Lower leg skin (tissue), 4 donors: ENCODE measurements at places on chromosomes 6 and 20. TPM values are rescaled to one million over a fixed set of nuclear protein-coding genes. Genes with fewer than 3 reads are reported as not detected.

Gene OR12D3
- not detected for total RNA-seq

Gene SLC22A3
- total RNA-seq: 12.8 TPM

Gene TCF19
- 18.9 TPM for total RNA-seq

Gene HSPA1L
- 1.3 TPM for total RNA-seq

Gene SLC23A2
- total RNA-seq: 9.8 TPM

Gene PMEPA1
- 4.3 TPM for total RNA-seq

Gene FBXO5
- 4.5 TPM for total RNA-seq

Gene GPR63
- 0.62 TPM for total RNA-seq

- DNase-seq: no peak
Measured at GRCh38 chr20:33092361-33092760, 12.9 kb downstream of the BPIFB4 start.

DNA sequence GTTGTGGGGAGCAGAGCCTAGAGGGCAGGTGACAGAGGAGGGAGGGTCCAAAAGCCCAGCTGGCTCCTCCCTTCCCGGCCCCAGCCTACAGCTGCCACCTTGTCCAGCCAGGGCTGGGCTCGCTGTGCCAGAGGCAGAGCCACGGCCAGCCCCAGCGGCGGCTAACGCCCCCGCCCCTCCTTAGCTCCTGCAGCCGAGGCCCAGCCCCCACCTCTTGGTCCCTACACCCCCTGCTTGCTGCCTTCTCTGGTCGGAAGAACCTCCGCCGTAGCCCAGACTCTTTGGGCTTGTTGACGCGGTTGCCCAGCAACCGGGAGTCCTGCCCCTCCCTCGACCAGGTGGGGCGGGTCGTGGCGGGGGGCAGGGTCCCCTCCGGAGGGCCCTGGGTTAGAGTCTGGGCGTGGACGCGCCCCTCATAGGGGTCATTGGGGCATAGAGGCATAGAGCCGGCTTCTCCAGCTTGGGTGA, 521 bp upstream of the LKAAEAR1 start:
- no peak for DNase-seq

DNA sequence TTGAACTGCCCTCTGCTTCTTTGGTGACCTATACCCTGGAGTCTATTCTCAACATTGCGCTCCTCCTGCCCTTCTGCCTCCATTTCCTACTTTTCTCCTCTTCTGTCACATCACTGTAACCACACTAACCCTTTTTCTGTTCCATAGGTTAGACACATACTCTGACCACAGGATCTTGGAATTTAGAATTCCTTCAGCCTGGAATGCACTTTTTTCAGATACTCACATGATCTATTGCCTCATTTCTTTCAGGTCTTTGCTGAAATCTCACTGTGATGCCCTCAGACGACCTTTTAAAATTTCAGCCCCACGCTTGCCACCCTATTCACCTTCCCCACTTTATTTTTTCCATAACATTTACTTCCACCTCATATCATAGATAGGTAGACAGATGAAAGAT, 5.1 kb downstream of the VNN1 start:
- DNase-seq: no peak

DNA sequence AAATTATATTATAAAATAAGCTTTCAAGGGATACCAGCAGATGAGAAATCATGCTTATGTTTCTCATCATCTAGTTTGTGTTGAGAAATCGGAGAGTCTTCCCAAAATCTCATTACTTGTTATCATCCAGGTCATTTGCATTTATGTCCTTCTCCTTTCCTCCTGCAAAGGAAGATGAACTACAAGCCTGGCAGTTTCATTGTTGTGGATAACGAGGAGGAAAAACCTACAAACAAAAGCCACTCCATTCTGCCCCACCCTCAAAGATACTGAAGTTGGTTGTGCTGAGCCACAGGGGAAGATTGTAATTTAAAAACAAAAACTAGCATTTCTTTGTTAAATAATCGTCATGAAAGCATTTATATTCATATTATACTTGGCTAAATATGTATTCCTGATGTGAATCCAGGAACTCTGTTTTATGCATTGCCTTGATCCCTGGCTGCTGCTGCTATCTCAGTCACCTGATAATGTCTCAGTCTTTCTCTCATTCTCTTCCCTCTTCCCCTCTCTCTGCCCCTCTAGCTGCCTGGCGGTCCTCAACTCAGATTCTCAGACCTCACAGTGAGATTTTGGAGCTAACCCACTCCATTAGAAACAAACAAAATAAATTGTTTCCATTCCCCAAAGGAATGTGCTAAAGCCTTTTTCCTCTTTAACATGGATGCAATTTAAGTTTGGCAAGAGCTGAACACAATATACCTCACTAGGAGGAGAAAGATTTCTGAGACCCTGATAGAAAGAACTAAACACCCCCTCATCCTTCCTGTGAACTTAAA, 185.3 kb downstream of the ADAT2 start:
- no peak for DNase-seq

DNA sequence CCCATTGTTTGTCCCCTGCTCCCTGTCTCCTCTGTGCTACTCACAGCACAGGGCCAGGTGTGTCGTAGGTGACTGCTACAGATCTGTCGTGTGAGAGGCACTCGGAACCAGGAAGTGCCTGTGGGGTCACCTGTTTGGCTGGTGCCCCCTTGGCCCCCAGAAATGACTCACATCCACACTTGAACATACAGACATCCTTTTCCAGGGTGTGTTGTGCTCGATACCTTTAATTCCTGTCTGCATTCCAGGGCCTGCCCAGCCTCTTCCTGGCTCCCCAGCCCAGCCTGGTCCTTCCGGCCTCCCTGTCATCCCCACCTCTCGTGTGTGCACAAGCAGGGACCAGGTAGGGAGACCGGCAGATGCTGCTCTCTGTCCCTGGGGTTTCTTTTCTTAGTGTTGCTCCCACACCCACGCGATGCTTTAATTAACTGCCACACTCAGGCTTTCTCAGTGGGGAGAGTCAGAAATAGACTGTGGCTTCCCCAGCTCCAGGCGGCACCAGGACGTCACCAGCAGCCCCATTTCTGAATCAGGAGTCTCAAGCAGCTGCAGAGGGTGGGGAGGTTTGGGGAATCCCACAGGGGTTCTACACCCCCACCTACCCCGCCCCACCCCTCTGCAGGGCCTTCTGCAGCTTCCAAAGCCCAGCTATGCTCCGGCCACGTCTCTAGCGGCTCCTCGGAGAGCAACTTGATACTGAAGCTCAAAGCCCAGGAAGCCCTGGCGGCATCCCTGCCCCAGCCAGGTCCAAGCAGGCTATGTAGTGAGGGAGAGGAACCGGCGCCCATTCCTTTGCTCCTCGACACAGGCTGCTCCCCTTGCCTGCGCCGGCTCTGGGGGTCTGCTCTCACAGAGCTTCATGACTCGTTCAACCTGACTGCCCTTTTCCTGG, 102.2 kb downstream of the SYCP2 start:
- no peak for DNase-seq

DNA sequence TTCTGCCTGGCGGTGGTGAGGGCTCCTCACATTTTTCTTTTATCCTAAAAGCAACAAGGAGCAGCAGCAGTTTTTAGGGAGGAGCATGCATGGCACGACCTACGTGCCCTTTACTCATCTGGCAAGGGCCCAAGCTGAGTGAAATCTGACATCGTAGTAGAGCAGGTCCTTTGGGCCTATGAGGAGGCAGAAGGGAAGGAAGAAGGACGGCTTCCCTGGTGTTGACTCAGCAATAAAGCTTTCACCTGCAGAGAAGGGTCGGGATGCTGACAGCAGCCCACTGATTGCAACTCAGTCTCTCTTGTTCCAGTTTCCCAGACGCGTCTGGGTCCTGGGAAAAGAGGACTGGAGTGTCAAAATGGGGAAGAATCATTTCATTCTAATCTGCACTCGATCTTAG, 409.1 kb upstream of the AGPAT4 start:
- DNase-seq: no peak

DNA sequence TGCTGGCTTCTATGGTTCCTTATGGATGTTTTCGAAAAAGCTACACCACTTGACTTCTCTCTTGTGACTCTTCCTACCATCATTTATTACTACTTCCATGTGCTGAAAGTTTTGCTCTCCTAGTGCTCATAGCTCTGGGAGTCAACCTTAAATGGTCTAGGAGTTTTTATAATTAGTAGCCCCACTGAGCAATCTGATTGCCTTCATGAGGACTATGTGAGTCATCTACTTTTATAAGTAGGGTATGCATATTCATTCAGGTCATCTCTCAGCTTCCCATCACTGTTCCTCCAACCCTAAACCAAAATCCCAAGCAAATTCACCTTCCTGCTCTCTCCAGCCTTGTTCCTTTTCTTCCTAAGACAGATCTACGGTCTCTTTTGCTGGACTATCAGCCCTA, 17.4 kb upstream of the FAXC start:
- no peak for DNase-seq

- no peak for DNase-seq
Measured at GRCh38 chr6:43851204-43851865, 81.3 kb downstream of the VEGFA start.

- DNase-seq: no peak
Measured at GRCh38 chr20:20465252-20465651, 97.3 kb downstream of the INSM1 start.

DNA sequence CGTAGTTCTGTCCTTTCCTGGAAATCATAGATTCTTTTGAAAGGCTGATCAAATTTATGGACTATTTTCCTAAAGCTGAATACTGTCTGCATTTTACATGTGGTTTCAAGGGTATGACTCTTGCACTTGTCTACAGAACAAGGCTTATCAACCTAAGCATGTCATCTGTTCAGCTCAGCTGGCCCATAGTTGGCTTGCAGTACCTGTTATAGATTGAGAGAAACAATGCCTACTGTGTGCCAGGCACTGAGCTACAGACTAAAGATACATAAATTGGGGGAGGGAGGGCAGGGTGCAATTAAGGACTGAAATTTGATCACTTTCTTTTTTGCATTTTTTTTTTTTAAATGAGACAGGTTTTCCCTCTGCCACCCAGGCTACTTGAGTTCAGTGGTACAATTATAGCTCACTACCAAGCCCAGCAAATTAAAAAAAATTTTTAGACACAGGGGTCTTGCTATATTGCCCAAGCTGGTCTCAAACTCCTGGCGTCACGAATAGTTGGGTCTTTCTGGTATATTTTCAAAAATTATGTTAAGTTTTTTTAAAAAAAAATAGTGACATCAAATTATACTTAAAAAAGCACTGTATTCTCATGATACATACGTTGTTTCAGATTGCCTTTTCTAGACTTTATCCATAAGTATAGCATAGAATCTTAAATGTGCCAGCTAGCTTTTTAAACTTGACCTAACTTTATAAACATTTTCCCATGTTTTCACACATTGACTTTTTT, 52.2 kb downstream of the RREB1 start:
- DNase-seq: no peak

DNA sequence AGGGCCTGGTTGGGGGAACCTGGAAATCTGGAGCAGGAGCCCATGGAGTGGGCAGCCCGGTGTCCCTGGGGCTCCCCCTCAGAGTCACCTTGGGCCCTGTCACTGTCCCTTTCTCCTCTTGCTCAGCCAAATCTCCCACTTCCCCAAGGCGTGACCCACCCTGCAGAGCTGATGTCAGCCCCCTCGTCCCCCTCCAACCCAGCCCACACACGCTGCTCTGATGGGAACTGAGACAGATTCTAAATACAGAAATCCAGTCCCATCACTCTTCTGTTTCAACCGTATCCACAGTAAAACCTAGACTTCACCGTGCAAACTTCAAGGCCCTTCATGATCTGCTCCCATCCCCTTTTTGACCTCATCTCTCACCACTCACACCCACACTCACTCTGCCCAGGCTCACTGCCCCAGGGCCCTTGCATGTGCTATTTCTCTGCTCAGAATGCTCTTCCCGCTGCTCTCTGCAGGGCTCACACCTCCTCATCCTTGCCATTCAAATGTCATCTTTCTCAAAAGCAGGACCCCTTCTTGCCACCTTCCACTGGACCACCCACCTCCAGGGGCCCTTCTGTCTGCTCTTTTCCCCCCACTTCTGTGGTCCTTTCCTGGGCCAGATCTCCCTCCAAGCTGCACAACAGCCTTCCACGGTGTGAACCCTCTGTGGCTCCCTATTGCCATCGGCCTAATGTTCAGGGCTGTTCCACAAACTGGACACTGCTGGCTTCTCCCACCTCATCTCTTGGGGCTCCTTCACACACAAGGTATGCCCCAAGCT, 16.6 kb downstream of the TGM2 start:
- DNase-seq: no peak

GRCh38 chr20:13396826-13397225, 175.8 kb downstream of the ISM1 start:
- no peak for DNase-seq

DNA sequence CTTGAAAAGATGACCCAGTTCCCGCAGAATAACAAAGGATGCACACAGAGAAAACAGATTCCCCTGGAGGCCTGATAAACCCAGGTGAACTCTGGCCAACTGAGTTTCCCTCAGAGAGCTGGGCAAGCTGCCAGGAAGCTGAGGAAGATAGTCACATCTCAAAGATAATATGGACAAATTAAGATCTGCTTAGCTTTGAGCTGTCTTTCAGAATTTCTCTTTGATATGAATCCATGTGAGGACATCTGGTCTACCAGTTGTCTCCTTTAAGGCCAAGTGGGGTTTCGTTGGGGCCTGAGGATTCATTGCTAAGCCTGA, 59.5 kb downstream of the ID4 start:
- DNase-seq: no peak

GRCh38 chr6:38459291-38459690, 180.4 kb downstream of the BTBD9 start:
- DNase-seq: no peak

- DNase-seq: no peak
Measured at GRCh38 chr6:154721460-154721859, 11.8 kb upstream of the SCAF8 start.

DNA sequence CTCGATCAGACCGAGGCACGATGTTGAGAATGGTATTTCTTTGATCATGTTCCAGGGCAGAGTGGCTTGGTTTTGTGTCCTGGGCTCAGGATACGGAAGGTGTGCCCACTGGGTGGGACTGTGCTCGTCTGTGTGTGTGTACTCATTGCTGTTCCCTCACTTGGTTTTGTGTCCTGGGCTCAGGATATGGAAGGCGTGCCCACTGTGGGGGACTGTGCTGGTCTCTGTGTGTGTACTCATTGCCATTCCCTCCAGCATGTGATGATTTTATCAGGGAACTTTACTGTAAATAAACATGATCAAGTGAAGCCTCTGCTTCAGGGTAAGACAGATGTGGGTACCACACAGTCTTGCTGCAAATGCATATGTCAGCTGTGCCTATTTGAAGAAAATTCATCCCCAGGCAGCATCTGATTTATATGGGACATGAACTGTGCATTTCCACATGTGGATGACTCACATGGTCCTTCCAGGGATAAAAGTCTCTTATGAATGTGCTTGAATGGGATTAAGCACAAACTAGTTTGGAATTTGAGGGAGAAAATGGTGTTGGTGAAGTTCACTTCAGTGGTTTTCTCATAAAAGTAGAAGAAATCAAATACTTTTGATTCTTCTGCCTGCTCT, 274.3 kb downstream of the QKI start:
- DNase-seq: no peak

DNA sequence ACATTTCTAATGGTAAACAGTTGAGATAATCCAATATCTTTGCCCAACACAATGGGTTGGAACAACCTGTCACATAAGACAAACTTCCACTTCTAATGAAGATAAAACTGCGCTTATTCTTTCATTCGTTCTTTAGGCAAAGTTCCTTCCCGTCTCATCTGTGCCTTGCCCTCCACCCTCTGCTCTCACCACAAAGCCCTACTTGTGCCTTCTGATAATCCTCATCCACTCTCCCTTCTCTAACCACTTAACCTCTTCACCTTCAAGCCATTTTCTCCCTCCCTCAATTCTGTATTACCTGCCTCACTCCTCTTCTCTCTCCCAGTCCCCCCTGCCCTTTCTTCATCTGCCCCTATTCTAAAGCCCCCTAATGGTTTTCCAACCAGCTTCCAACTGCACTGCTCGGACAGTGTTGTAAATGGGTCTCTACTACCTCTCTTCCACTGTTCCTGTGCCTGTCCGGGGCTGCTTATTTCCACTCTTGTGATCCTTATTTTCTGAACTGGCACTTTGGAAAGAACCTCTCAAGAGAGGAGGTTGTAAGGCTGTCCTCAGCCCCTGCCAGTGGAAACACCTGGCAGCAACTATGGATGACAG, 62.9 kb upstream of the MYB start:
- DNase-seq: no peak
